ENCODE measurements at places on chromosomes 3 and 15.

- no peak for DNase-seq
Measured at GRCh38 chr3:28901018-28901417, 379.9 kb upstream of the RBMS3 start.

DNA sequence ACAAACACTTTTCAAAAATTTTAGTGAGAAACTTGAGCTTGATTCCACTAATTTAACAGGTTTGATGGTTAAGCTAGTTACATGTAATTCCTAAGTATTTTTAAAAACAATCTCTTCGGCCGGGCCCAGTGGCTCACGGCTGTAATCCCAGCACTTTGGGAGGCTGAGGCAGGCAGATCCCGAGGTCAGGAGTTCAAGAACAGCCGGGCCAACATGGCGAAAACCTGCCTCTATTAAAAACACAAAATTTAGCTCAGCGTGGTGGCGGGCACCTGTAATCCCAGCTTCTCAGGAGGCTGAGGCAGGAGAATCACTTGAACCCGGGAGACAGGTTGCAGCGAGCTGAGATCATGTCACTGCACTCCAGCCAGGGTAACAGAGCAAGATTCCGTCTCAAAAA is 25.3 kb downstream of the TRA2B start:
- no peak for DNase-seq

DNA sequence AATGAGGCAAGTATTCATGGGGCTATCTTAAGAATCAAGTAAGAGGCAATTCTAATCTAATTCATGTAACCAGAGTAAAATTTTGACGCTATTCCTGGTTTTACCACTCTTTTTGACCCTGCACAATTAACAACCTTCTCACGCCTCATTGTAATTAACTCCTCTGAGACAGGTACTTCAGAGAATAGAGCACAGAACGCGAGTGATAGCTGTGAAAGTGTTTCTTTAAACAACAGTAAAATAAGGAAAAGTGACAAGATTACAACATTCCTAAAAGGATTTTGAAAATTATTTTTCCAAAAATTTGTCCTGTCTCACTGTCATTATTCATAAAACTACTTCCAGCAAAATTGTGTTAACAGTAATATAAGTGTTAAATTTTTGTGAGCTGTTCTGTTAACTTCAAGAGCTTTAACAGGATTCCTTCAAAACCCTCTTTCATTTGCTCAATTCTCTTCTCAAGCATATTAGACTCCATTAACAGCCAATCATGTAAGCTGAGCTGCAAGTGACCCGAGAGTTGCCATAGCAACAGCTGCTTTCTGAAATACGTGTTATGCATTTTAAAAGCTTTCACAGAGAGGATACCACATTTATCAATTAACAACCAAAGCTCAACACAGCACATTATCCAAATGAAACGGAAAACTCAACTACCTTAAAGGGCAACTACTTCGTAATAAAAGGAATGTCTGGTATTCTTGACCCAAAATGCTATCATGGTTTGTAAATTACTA is 93.1 kb downstream of the STAG1 start:
- DNase-seq = peak; percentile 23

DNA sequence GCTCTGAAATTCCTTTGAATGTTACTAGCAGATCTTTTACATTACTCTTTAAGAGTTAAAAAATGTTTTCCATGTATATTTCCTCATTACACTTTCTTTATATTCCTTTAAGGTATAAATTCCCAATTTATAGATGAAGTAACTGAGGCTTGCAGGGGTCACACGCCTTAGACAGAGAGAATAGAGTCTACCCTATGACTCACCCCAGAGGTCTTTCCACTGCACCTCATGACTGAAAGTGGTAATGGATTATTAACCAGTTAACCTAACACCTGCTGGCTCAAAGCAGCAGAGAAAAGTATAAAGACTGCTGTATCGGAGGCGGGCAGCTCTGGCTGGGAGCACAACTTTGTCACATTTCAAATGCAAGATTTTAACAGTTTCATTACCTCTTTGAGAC is 37.7 kb downstream of the LDHAL6B start:
- DNase-seq = no peak

- no peak for DNase-seq
Measured at GRCh38 chr15:37032091-37032775, 68.1 kb downstream of the MEIS2 start.

All from NCI-H526 (cell line).